ENCODE measurements at places on chromosomes 7 and 10.

GRCh38 chr7:146375170-146375569, 258.6 kb downstream of the CNTNAP2 start:
- no peak overlapping the region for H3K27ac ChIP-seq
- H3K4me3 ChIP-seq: no peak overlapping the region
- no peak for DNase-seq
- no peaks in the 10 kb centered on the region for H3K4me1 ChIP-seq
- no peaks in the 10 kb centered on the region for H3K36me3 ChIP-seq
- no peaks in the 10 kb centered on the region for H3K27me3 ChIP-seq

- no peak overlapping the region for H3K27ac ChIP-seq
- no peak overlapping the region for H3K4me3 ChIP-seq
- H3K36me3 ChIP-seq: no peaks in the 10 kb centered on the region
- H3K27me3 ChIP-seq: no peaks in the 10 kb centered on the region
These were observed 229.0 kb downstream of the STK31 start for GRCh38 chr7:23938937-23939552.

DNA sequence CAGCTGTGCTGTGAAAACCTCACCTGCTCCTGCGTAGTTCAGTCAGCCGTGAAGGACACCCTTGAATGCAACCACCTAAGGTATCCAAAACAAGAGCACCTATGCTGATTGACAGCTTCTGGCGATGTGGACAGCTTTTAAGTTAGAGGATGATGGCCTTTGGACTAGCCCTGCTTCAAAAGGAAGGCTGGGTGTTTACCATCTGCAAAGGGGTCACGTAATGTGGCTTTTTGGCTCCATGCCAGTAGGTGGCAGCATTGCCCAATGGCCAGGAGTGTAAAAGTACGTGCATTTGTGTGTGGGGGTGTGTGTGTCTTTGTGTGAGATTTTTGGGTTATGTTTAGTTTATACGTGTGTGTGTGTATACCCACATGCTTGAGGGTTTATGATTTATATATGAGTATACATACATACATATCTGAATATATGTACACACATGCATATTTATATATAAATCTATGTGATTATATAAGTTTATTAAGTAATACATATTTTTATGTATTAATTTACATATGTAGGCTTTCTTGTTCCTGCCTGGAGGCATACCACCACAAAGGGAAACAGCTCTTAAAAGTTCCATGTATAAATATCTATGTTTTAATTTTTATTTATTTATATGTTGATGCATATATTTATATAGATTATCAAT, 236.3 kb upstream of the ANKRD30A start:
- no peaks in the 10 kb centered on the region for H3K36me3 ChIP-seq
- no peaks in the 10 kb centered on the region for H3K4me1 ChIP-seq
- peak; percentile 60 for DNase-seq
- no peak overlapping the region for H3K27ac ChIP-seq
- H3K27me3 ChIP-seq: no peaks in the 10 kb centered on the region

- no peaks in the 10 kb centered on the region for H3K27me3 ChIP-seq
- H3K4me1 ChIP-seq: peaks cover 24% of the 10 kb centered on the region
- peaks cover 10% of the 10 kb centered on the region for H3K36me3 ChIP-seq
- H3K4me3 ChIP-seq: no peak overlapping the region
- peak; percentile 54 for DNase-seq
These were observed 31.0 kb downstream of the AMZ1 start for GRCh38 chr7:2719007-2719406.

DNA sequence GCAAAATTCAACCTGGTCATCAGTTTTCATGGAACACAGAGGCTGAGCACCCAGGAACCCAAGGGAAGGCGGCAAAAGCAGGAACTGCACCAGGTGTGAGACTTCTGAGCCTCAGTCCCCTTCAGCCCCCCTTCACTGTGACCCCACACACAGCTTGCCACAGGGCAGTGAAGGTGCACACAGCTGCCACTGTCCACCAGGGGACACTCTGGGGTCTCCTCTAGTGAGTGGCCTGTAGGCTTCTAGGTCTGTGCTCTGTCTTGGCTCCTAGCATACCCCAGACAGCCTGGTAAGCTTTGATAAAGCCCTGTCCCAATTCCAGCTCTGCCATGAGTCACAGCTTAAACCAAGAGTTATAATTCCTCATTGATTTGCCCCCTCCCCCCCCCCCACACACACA, 12.1 kb downstream of the KCNH2 start:
- H3K27ac ChIP-seq: no peak overlapping the region
- no peak for DNase-seq

DNA sequence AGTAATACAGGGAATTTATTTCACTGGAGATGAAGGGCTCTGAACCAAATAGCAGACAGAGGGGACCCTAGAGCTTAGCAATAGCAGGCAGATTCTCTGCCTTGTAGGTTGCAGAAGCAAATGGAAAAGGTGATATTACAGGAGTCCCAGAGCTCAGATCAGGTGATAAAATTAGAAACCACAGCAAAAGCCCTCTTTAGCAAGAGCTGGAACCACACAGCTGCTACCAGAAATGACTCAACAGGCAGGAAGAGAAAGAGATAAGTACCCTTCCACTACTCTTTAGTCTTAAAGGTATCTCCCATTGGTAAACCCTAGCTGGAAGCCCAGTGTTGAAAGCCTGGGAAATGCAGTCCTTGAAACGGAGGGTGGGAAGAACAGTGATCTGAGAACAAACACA, 535.6 kb upstream of the GHITM start:
- H3K27me3 ChIP-seq: no peaks in the 10 kb centered on the region
- H3K27ac ChIP-seq: no peak overlapping the region
- H3K4me1 ChIP-seq: no peaks in the 10 kb centered on the region
- no peak overlapping the region for H3K4me3 ChIP-seq
- DNase-seq: no peak

- DNase-seq: peak; percentile 78
- peaks cover 2% of the 10 kb centered on the region for H3K4me1 ChIP-seq
- no peak overlapping the region for H3K4me3 ChIP-seq
- H3K27ac ChIP-seq: no peak overlapping the region
- H3K27me3 ChIP-seq: no peaks in the 10 kb centered on the region
These were observed 58.2 kb upstream of the LYZL2 start for GRCh38 chr10:30687698-30688213.

DNA sequence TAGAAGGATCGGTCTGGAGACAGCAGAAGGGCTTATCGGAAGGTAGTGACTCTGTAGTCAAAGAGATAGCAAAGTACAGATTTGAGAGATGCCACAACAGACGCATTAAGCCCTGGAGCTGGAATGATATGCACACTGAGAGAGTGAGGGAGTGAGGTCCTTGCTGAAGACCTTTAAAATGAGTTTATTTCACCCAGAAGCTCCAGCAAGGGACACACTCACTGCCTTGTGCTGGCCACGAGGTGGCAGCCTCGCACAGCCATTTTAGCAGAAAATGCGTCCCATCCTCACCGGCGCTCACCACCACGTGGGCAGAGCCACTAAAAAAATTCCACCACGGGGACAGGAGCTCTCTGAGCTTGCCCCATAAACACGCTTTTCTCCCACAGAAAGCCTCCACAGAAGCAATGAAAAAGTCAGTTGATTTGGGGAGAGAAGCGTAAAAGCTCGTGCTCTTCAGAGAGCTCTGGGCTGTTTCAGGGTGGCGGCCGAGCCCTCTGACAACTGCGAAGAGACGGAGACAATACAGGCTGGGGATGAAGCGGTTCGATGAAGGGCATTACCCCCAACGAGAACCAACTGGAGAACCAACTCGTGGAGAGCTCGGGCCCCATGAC, 163.0 kb upstream of the KLF14 start:
- DNase-seq: peak; percentile 71
- H3K4me3 ChIP-seq: no peak overlapping the region
- peaks cover 40% of the 10 kb centered on the region for H3K4me1 ChIP-seq
- H3K36me3 ChIP-seq: peaks cover 80% of the 10 kb centered on the region
- peak overlapping the region; percentile 44 for H3K27ac ChIP-seq

Data from DND-41 (cell line).